ENCODE measurements at places on chromosomes 1 and 21.

- no peak for DNase-seq
Observed at GRCh38 chr1:7426780-7427604, 344.1 kb upstream of the VAMP3 start.

GRCh38 chr1:156691665-156692440 is 13.5 kb downstream of the CRABP2 start:
- peak; percentile 54 for DNase-seq

DNA sequence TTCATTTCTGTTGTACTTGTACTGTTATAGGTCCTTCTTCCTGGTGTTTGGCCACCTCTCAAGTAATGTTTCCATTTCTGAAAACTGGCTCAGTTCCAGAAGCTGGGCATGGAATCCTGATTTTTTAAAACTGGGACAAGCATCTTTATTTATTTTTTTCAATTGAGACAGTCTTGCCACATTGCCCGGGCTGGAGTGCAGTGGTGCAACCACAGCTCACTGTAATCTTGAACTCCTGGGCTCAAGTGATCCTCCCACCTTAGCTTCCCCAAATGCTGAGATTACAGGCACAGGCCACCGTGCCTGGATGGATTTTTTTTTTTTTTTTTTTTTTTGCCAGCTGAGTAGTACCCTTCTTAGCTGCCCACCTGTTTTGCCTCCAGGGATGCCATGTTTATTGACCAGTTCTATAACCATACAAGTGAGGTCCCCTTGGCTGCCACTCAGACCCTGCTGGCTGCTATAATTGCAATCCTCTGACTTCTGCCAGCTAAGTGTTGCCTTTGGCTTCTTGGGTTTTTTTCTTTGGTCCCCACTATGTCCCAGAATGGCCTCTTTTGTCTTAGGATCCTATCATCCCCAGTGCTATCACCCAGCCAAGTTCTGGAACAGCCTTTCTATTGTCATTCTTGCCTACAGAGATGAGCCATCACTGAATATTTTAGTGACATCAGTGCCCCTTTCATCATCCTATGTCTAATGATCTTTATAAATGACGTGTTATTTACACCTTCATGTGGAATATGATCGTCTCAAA is 3.9 kb upstream of the DIP2A start:
- peak; percentile 29 for DNase-seq

- DNase-seq: no peak
Observed at GRCh38 chr1:153939476-153939875, 7.0 kb downstream of the DENND4B start.

GRCh38 chr1:30847358-30847972 is 61.1 kb downstream of the SDC3 start:
- no peak for DNase-seq

DNA sequence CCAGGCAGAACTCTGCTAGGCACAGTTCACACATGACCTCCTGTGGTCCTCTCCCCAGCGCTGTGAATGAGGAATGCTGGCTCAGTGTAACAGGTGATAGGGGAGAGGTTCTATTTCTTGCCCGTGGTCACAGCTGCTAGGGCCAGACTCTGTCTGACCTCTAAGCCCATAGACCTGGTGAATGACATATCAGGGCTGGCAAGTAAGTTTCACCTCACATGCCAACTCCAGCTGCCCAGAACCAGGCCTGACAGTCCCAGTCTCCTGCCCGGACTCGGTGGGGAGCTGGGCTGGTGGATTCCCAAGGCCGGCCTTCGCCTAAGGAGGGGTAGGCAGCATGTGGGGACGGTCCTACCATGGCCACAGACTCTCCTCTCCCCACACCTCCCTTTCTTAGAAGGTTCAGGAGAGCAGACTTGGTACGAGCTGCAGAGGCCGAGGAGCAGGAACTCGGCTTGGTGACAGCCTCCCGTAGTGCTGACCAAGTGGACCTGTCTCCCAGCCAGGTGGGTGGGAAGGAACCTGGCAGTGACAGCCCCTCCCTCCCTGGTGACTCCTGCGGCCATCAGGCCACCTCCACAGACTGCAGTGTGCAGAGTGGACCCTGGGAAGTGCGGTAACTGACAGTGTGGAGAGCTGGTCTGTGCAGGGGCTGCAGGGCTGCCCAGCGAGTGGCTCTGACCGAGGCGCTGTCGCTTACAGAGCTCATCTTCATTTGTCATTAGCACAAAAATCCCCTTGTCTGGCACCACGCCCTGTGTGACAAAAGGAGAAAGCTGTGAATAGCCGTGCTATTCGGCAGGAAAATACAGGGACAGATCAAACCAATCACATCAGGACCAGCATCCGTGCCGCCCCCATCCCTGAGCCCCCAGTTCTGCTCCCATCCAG is 74.6 kb downstream of the SCCPDH start:
- DNase-seq: no peak

DNA sequence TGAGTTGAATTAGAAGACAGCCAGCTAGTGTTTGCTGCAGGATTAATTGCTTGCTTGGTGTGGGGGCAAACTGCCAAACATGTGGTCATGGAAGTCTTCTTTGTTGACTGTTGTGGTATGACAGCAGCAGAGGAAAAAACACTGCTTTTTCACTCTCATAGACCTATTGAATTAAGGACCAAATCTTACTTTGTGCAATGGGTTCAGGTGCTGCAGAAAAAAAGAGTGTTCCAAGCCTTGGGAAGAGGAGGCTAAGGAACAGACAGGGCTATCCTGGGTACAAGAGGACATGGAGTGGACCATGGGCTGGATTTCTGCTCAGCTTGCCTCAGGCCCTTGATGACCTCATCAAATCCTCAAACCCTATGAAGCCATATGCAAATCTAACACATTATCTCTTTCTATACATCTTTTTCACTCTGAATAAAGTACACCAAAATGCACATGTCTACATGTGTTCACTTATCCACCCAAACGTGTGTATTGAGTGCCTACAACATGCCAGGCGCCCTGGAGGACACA is 61.5 kb downstream of the SIPA1L2 start:
- DNase-seq: peak; percentile 44

DNA sequence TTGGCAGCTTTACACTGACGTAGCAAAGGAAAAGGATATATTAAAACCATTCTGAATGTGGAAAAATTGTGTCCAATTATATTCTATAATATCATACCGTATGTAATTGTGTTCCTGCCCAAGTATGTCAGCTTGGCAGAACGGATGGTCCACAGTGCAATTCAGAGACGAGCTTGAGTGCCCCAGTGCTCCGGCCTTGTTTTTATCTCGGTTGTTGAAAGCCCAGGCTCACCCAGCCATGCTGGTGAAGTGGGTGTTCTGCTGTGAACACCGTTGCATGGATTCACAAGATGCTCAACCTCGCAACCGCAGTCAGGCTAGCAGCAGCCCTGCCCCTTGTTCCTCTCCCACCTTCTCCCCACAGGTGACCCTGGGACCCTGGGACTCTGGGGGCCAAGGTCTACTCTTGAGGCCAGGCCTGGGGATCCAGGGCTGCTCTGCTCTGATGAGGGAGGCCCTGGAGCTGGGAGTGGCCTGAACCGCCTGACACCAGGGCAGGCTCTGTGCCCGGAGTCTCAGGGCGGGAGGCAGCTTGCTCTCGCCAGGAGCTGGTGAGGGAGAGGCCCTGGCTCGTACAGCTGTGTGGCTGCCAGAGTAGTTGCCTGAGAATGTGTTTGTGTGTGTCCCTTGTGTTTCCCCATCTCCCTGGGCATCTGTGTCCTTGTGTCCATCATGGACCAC is 11.2 kb downstream of the PTPRF start:
- DNase-seq: peak; percentile 78

DNA sequence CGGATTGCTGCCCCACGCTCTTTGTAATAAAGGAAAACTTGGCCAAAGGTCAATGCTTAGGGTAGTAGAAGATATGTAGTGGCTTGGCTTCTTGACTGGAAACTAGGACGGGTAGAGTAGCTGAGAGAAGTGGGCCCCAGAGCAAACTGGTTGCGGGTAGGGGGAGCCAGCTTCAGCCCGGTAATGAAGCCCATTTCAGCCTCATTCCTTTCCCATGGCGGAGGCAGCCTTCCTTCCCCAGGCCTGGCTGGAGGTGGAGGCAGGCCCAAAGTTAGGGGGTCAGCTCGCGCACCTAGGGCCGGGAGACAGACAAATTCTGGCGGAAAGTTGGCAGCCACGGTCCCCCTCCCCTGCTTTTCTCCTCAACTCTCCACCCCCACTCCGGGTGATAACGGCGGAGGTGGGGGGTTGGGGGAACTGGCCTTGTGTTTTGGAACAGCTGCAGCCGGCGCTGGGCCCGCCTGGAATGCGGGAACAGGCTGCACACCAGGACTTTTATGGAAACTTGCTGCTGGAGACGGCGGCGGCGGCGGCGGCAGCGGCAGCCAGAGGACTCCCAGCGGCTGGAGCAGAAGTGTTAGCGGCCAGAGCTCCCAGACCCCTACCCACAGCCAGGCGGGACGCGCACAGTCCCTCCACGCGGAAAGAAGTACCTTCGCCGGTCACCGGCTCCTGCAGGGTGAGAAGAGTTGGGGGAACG is at the start of gene NEXN:
NEXN (plus strand) TSS at position 544 of the 700 bp plus-strand sequence. CDS start 27,483 bp downstream, outside the sequence.
- peak; percentile 29 for DNase-seq

DNA sequence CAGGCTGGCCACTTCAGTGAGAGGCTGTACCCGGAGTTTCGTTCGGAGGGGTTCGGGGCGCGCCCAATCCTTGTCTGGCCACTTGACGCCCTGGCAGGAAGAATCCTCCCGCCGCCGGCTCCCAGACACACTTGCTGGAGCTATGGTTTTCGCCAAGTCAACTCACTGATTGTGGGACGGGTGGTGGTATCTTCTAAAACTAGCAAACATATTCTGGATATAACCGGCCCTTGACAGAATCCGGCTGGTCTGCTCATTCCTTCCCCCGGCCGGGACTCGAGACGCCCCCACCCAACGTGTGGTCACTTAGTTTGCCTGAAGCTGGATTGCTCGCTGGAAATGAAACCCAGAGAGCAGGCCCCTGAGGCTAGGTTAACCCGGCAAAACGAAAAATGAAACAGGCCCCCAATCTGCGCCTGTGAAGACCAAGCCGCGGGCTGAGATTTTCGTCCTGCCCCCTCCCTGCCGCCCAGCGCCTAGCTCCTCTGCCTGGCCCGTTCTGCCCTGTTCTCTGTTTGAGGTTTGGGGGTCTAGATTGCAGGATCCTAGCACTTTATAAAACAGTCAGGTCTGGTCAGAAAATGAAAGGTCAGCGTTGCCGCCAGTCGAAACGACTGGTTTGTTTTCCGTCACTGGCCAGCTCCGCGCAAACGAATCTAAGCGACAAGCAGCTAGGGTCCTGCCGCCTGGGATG is 4.6 kb downstream of the GFI1 start:
- DNase-seq: peak; percentile 27

DNA sequence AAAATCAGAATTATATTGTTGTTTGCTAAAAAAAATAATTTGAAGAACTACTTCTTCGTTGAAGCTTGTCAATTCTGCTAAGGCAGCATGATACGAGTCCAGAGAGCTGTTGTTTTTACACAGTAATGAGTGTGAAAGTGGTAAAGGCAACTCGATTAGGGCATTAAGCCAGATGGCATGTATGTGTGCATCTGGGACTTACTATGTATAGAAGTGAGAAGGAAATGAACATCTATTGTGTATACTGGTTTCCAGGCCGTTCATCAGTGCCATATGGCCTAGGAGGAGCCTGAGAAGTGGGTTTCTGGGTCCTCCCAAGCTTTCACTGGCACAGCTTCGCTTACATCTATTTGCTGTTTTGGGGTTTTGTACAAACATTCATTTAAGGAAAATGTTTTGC is 5.7 kb downstream of the CTPS1 start:
- no peak for DNase-seq

DNA sequence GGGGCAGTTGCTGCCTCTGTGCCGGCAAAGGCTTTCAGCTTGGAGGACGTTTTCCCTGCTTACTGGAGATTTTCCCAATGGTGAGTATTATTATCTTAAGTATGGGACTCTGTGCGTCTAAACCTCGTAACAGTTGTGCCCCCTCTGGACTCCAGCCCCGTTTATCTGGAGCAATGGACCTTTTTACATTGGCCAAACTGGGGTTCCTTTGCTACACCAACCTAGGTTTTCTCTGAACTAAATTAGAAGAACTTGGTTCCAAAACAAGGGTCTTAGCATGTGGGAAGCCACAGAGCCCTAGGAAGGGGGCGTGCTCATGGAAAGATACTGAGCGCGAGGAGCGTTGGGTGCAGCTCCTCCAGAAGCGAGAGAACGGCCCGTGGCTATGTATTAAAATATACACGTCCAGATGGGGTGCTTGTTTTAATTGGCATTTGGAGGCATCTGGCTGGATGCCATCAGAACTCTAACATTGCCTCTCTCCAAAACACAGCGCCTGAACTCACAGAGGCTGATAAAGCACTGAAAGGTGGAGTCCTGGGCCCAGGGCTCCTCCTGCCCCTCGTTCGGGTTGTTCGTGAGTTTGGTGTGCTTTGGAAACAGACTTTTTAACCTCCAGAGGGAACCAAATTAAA is 28.4 kb downstream of the POFUT2 start:
- no peak for DNase-seq

DNA sequence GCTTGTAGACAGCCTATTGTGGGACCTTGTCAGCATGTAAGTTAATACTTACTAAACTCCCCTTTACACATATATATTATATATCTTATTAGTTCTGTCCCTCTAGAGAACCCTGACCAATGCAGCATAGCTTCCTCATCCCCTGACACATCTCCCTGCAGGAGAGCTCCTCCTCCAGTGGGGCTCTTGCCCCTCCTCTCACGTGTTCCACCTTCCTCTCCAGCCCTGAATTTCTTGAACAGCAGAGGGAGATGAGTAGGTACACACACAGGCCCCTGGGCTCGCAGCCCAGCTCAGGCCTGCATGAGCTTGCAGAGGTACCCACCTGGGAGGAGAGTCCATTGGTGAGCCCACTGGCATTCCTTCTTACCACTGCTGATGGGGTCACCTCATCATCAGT is 27.3 kb upstream of the GOLT1A start:
- DNase-seq: no peak

- no peak for DNase-seq
Observed at GRCh38 chr1:162347281-162347680, 29.4 kb downstream of the SPATA46 start.

DNA sequence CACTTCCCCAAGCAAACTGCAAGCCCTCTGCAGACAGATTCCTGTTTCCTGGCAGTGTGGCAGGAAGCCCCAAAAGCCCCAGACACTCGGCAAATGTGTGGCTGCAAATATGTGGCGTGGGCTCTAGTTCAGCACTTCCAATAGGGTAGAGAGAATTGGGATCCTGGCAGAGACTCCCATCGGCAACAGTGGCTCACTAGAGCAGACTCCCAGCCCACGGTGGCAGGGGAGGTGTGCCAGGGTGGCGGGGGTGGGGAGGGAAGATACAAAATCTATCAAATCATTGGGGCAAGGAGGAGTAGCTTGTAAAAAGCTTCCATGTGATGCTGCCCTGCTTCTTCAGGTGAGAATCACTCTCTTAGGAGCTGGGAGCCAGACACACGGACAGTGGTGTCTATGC is 25.9 kb downstream of the COL16A1 start:
- no peak for DNase-seq

- DNase-seq: no peak
Observed at GRCh38 chr1:1398677-1399186, 403 bp downstream of the CCNL2 start.

GRCh38 chr1:46550751-46551231 is 656 bp downstream of the KNCN start:
- no peak for DNase-seq
